Activated naive CD8-positive, alpha-beta T cell treated with anti-CD3 and anti-CD28 coated beads, Interleukin-2, amount 50 U/mL, for 16 hours (primary cell): ENCODE measurements at places on chromosomes 16 and 17.

GRCh38 chr17:60752873-60753577 is 75.4 kb downstream of the BCAS3 start:
- DNase-seq, result no peak

DNA sequence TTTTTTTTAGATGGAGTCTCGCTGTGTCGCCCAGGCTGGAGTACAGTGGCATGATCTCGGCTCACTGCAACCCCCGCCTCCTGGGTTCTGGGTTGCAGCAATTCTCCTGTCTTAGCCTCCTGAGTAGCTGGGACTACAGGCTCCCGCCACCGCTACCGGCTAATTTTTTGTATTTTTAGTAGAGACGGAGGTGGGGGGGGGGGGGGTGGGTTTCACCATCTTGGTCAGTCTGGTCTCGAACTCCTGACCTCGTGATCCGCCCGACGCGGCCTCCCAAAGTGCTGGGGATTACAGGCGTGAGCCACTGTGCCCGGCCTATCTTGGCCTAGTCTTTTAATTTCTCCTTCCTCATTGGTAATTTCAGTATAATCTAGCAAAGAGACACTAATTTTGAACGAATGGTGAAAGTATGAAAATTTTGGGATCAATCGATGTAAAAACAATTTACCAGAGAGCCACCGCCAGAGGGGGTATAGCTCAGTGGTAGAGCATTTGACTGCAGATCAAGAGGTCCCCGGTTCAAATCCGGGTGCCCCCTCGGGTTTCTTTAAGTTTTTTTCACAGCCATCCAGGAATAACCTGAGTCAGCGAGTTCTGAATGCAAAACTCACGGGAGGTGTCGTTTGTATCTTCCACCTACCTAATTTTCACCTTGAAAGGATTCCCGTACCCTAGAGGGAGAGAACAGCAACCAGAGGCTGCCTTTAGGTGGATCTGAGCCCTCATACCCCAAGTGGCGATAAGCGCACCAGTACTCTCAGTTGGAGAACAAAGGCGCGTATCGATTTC is 2.5 kb upstream of the LASP1 start:
- no peak for DNase-seq

DNA sequence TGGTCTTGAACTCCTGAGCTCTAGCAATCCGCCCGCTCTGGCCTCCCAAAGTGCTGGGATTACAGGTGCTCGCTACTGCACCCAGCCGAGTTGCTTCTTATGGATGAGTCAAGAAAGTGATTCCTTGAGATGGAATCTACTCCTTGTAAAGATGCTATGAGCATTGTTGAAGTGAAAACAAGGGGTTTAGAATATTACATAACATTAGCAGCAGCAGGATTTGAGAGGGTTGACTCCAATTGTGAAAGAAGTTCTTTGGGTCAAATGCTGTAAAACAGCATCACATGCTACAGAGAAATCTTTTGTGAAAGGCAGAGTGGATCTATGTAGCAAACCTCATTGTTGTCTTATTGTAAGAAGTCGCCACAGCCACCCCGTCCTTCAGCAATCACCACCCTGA is 72.7 kb downstream of the NT5M start:
- DNase-seq, result no peak

DNA sequence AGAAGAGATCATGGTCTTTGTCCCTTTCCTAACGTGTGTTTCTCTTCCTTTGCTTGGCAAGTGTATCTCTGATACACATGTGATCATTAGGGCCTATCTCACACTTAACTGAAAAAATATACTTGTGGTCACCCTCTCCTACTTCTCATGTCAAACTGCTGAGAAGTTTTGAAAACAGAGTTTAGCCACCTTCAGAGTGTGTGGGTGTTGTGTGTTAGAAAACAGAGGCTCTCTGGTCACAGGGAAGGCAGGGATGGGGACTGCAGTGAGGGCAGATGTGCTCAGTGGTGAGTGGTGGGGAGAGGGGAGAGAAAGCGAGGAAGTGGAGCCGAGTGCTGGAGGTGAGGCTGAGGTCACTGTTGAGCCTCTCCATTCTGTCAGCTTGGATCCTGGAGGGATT is 29.4 kb downstream of the GRB7 start:
- no peak for DNase-seq

DNA sequence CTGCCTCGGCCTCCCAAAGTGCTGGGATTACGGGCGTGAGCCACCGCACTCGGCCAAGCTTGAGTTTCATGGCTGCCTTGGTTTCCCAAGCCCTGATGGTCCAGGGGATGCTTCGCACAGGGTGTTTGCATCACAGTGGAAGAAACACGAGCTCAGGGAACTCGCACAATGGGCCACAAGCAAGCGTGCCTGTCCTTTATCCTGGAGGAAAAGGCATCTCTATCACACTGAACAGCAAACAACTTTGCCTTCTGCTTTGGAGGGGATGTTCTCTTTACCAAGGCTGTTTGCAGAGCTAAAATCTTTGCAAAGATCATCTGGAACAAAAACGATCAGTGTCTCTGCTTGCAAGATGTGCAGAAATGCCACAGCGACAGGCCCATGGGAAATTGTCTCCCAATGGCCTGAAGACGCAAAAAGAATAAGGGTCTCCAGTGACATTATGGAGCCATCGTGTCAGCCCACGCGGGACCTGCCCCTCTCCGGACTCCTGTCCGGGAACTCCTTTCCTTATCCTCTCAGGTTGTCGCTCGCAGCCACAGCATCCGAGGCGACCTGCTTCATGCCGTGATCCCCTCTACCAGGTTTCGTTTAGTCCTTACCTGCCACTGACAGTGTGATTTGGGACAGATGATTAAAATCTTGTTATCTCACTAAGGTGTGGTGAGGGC is 44.1 kb upstream of the CBFA2T3 start:
- no peak for DNase-seq

GRCh38 chr16:46796764-46797269 is 34.2 kb downstream of the C16orf87 start:
- DNase-seq, result no peak

GRCh38 chr16:30570636-30571444 is 674 bp downstream of the ZNF688 start:
- DNase-seq, result no peak

GRCh38 chr17:28662527-28662829 is 473 bp downstream of the SUPT6H start:
- no peak for DNase-seq

DNA sequence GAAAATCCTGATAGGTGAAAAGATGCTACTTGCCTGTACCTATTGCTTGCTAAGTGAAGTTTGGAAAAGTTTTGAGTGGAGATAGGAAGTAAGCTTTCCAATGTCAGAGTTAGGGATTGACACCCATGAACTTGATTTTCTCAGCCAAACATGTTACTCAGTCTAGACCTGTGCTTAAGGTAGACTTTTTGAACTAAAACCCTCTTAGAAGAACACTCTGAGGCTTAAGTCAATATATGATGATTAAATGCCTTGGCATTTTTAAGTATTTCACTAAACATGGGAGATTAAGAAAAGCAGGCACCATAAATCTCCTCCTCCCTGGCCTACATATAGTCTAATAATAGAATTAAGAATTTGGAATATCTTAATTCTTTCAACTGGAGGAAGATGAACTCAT is 785.6 kb upstream of the SOX9 start:
- DNase-seq, result no peak
